ENCODE measurements at places on chromosomes 1 and 21.

DNA sequence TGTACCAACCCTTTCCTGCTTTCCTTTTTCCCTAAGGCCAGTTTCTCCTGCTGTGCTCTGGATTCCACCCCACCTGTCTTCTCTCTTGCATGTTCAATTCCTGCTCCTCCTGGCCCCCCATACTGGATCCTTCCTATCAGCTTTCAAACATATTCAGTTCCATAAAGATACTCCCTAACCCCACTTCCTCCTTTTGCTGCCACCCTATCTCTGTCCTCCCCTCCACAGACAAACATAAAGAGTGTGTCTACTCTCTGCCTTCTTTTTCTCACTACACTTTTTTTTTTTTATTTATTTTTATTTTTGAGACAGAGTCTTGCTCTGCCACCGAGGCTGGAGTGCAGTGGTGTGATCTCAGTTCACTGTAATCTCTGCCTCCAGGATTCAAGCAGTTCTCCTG lies 16.9 kb upstream of the RPF1 start:
- no peak for DNase-seq

DNA sequence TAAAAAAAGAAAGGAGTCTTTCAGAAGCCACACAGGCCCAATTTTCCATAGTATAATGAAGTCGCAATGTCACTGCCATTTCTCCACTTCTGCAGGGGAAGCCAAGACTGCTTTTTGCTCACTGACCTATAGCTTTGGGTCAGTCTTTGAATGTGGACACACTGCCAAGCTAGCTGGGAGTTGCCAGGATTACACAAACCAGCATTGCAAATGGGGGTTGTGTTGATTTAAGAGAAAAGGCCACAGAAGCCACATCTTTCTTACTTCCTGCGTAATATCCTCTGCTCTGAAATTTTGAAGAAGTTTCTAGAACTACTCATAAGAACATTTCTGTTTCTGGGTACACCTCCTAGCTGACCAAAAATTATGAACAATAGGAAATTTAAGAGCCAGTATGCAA lies 45.8 kb upstream of the SAMSN1 start:
- DNase-seq = no peak

- no peak for DNase-seq
Observed at GRCh38 chr1:30305519-30305918, 417.9 kb downstream of the MATN1 start.

DNA sequence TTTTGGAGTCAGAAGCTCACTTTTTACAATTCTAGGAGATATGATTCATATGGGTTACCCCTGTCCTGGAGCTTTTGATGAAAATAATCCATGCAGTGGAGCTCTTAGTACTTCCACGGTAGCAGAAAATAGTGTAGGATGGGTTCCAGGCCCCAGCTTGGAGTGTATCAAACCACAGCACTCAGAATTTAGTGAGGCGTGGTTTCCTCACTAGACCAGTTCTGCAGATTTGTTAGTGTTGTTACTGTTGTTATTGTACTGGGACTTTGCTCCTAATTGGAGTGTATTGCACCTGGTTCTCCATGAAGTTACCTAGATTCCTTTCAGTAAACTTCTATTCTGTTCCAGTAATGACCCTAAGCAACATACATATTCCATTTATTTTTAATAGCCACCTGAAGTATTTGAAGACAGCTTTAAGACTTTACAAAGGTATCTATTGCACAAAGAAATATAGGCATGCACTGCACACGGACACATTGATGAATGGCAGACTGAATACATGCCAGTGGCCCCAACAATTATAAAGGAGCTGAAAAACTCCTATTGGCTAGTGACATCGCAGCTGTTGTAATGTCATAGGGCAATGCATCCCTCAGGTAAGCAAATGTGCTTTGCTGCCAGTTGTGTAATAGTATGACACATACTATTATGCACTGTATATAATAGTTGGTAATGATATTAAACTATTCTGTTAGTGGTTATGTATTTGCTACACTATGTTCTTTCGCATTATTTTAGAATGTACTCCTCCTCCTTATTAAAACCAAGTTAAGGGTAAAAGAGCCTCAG lies 1058.0 kb downstream of the KCNT2 start:
- no peak for DNase-seq

GRCh38 chr1:27203946-27204345 lies 30.5 kb upstream of the WDTC1 start:
- DNase-seq = no peak

GRCh38 chr21:31599013-31599412 lies 60.5 kb upstream of the SOD1 start:
- no peak for DNase-seq

DNA sequence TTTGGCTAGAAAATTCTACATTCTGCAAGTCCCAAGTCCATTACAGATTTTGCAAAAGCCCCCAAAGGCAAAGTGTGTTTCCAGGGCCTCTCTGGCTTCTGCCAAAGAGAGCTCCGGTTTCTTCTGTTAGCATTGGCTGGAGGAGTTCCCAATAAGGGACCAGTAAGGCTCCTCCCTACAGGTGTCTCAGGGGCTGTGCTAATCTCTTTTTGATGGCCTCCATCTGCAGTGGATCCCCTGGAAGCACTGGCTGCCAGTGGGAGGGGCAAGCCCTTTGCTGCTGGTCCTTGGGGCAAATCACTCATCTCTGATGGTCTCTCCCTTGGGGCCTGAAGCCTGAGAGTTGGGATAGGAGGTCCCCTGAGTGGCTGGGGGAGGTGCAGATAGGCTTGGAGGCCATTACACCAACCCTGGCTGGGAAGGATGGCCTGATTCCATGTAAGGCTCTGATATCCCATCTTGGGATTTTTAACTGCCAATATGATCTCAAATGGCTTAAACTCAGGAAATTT lies 89.1 kb upstream of the USP24 start:
- DNase-seq = no peak

GRCh38 chr1:209106237-209106741 lies 477.2 kb upstream of the CAMK1G start:
- DNase-seq = no peak

GRCh38 chr1:109636201-109636952 lies 16.7 kb downstream of the AMPD2 start:
- no peak for DNase-seq

DNA sequence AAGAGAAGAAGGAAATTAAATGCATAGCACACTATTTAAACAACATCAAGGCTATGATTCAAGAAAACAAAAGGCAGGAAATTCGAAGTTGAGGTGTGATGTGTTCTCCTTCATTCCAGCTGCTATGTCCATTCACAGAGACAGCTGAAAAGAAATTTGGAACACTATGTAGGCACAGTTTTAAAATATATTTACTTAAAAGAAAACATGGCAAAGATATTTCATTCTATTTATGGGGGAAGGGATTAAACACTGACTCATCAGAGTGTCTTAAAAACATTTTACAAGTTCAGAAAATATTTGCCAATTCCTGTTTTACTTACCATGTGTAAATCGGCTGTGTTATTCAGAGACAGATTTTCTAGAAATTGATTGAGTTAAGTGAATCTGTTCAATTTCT lies 39.4 kb upstream of the NGF start:
- no peak for DNase-seq

- no peak for DNase-seq
Observed at GRCh38 chr1:36115200-36115669, 9.8 kb downstream of the COL8A2 start.

- no peak for DNase-seq
Observed at GRCh38 chr1:30302858-30303257, 420.5 kb downstream of the MATN1 start.

DNA sequence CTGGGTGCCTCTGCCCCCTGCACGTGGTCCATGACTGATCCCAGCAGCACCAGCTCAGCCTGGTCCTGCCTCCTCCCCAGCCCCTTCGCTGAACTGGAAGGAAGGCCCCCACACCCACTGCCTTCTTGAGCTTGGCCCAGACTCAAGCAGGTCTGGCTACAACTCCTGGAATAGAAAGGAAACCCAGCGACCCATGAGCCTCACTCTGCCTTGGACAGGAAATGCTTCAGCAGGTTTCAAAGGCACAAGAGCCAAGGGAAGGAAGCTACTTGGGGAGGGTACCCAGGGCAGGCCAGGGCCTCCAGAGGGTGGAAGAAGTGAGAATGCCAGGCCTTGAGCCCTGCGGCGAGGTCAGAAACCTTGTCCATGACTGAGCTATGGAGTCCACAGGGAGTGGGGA lies 35.9 kb upstream of the RD3 start:
- DNase-seq = no peak

- DNase-seq = no peak
Observed at GRCh38 chr1:167565922-167566321, 12.4 kb upstream of the CREG1 start.

- no peak for DNase-seq
Observed at GRCh38 chr1:205756552-205756951, 6.6 kb upstream of the NUCKS1 start.

GRCh38 chr1:9291914-9292360 lies 757 bp upstream of the SPSB1 start:
- DNase-seq = no peak

DNA sequence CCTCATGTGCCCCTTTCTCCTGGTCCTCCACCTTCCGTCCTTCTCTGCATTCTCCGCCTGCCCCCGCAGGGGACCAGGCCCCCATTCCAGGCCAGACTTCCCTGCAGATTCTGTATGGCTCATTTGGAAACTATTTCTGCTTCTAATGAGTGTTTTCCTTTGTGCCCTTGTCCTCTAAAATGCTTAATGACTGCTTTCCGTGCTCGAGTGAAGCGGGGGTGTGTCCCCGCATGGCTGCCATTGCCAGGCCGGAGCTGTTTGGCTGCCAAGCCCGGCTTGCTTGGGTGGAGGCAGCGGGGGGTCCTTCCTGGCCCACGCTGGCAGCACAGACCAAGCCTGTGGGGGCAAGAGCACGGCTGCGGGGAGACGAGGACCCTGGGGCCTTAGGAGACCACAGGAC lies 299.3 kb upstream of the VAMP3 start:
- DNase-seq = no peak
